ENCODE measurements at places on chromosomes 2 and 18. TPM values are rescaled to one million over a fixed set of nuclear protein-coding genes. Genes with fewer than 3 reads are reported as not detected.
A peak's percentile ranks its signal among the peaks of the same experiment; 100 is the strongest.

GRCh38 chr18:79447703-79448367 lies 52.1 kb downstream of the NFATC1 start:
- DNase-seq, result no peak

GRCh38 chr18:24112874-24113615 lies 25.8 kb upstream of the CABYR start:
- no peak for DNase-seq

C2orf76 gene
- 6.8 TPM for total RNA-seq

CYS1 gene
- total RNA-seq, result 3.2 TPM

DNA sequence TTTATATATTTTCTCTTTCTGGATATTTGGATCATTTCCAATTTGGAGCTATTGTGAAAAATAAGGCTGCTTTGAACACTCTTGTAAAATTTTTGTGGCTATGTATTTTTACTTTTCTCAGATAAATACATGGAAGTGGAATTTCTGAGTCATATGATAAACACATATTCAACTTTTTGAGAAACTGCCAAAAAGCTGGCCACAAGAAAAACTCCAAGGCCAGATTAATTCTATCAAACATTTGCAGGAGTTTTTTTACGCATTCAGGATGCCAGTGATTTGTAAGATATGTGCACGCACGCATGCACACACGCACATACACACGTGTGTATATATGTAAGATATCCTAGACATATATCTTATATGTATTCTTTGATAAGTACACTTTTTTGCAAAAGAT lies 477.5 kb upstream of the SPHKAP start:
- no peak for DNase-seq

IL1R2 gene
- total RNA-seq, result 1.3 TPM

DNA sequence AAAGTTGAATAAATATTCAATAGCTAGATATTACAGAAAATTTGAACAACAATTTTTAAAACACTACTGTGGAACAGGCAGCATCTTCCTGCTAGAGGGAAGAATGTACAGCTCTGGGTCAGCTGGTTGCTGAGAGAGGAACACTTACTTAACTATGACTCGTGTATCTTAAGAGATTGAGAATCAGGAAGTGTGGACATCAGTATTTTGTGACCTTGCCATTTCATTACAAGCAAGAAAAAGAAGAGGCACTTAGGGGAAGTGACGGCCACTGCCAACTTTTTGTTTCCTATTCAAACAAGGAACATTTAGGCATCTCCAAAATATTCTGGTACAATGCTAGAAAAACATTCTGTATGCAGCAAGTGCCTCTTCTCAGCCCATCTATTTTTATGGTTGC lies 45.9 kb downstream of the ITPRID2 start:
- peak; percentile 21 for DNase-seq

DNA sequence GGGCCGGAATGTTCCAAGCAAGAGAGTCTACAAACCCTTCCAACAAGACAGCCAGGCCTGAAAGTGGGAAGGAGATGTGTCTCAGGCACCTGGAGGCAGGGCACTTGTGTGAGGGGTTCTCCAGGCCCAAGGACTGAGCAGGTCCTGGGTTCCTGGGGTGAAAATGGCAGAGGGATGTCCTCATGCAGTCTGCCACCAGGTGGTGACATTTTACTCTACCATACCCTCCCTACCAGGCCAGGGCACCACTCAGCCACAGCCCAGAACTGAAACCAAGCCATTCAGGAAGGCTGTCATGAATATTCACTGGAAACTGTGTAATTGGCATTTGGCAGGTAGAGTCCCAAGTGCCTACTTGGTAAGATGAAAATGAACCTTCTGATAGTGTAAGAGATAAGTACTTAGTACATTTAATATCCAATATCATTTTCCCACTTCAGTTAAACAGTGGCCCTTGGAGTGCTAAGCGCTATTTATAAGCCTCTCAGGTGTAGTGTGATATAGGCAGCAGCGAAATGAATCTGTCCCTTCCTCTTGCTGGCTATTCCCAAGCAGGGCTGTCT lies 185.1 kb downstream of the MYO5B start:
- no peak for DNase-seq

DNA sequence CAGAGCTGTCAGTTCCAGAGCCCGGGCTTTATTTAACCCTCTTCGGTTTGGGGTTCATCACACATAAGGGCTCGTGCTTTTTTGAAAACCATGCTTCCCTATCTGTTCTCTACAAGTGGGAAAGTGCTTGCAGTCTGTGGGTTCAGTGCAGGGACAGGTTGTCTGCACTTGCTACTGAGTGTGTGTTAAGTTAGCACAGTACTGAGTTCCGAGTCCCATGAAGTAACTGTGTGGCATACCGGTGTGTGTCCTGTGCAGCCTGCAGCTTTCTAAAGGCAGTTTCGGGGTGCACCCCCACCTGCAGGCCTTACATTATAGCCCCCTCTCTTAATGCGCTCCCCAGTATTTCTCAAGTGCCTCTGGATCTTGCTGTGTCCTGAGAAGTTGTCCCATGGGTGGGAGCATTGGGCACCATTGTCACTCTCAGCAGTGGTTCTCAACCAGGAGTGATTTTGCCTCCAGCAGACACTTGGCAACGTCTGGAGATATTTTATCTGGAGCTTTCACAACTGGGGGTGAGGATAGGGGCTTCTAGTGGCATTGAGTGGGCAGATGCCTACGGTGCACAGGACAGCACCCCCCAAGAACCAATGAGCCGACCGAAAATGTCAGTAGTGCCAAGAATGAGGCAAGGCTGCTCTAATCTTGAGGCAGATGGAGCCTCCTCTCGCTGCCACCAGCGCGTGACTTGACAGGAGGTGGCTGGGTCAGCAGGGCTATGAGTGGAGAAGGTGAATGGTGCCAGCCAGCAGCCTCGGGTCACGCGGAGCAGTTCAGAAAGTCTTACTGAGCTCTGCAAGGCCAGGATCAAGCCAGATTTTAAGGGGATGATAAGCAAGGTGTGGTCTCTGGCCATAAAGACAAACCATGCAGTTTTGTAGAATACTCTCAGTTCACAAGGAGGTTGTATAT lies 152.2 kb downstream of the SMAD7 start:
- no peak for DNase-seq

DNA sequence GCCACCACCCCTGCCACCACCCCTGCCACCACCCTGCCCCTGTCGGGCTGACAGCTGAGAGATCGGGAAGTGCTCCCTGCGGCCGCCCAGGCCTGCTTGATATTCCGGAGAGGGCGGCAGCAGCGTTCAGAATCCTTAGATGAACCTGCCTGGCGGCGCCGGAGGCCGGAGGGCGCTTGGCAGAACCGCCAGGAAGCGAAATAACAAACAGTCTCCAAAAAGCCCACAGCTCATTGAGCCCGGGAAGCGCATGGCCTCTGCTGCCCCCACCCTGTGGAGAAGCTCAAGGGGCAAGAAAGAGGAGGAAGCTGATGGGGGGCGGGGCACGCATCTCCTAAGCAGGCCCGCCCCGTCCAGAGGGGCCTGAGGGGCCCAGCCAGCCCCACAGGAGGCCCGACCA lies 92.2 kb upstream of the MBOAT2 start:
- DNase-seq, result peak; percentile 81

- DNase-seq, result no peak
Observed at GRCh38 chr2:62425684-62426083, 80.3 kb downstream of the TMEM17 start.

DNA sequence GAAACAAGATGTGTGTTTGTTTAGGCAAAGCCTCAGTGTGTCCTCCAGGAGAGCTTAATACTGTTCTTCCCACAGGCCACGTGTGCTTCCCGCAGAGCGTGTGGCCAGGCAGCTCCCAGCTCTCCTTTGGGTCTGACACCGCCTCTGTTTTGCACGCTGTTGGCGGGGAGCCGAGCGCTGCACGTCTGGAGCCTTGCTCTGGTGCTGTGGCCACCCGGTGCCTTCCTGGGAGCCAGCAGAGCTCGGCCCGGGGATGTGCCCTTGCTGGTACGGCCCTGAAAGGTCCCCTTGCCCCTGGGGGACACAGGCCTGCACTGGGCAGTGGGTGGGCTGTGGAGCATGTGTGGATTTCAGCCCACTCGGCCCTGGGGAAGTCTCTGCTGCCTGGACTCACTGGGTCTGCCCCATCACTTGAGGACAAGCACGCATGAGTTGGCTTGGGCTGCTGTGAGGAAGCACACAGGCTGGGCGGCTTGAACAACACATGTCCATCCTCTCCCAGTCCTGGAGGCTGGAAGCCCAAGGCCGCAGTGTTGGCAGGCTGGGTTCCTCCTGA lies 160.7 kb upstream of the HDAC4 start:
- DNase-seq, result no peak

ERCC3 gene
- total RNA-seq, result 21.2 TPM

- DNase-seq, result peak; percentile 16
Observed at GRCh38 chr2:130834091-130834930, 2.4 kb upstream of the ARHGEF4 start.

DNA sequence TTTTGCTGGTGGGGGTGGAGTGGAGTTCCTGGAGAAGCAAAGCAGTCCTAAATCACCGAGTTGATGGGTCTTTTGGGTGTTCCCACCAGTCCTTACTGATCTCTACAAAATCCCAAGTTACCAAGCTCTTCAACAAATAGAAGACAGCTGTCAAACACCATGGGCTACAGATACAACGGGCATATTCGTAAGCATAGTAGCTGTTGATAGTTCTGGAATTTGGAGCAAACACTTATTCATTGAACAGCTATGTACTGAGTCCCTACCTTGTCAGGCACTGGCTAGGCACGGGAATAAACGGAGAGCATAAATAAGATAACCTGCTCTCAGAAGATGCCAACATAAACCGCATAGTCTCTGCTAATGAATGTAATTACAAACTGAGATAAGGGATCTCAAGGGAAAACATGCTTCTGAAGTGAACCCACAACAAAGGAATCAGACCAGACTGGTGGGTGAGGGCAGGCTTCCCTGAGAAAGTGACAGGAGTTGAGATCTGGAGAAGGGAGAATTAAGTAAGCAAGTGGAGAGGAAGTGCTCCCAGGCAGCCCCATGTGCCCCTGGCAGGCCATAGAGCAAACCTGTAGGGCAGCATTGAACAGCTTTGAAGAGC lies 947 bp upstream of the ANKRD44 start:
- DNase-seq, result no peak

- no peak for DNase-seq
Observed at GRCh38 chr2:53253244-53253643, 514.4 kb upstream of the CHAC2 start.

- no peak for DNase-seq
Observed at GRCh38 chr2:21633466-21633865, 509.7 kb downstream of the TDRD15 start.

DNA sequence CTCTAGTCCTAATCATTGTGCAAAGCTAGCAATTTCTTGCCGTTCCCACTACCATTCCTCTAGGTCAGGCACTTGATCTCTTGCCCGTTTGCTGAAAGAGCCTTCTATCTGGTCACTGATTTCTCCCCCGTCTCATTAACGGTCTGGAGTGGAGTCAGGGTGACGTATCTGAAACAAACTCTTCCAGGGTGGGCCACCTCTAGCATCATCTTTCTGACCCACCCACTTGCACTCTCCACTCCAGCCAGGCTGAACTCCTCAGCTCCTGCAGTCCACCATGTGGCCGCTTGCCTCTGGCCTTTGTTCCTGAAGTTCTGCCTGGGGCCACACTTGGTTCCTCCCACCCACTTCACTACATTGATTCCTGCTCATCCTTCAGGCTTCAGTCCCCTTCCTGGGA lies 13.3 kb downstream of the BCL2 start:
- DNase-seq, result no peak

DNA sequence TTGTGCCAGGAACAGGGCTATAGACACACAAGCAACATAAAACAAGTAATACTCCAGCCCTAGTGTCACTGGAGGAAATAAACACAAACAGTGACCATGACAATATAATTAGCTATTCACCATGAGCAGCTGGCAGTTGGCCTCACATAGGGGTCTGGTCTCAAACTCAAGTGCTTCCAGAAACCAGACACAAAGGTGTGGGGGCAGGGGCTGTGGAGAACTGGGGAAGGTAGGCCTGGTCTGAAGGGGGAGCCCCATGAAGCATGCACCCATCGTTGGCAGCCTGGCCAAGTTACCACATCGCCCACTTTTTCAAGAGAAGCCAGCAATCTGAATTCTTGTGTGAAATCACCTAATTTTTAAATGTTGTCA lies 49.5 kb upstream of the SP3 start:
- no peak for DNase-seq
